ENCODE measurements at places on chromosomes 16 and 17.

- no peak for DNase-seq
Observed at GRCh38 chr16:74585846-74586443, 21.0 kb downstream of the GLG1 start.

GRCh38 chr16:11601425-11601824, 14.7 kb upstream of the LITAF start:
- DNase-seq, result no peak

DNA sequence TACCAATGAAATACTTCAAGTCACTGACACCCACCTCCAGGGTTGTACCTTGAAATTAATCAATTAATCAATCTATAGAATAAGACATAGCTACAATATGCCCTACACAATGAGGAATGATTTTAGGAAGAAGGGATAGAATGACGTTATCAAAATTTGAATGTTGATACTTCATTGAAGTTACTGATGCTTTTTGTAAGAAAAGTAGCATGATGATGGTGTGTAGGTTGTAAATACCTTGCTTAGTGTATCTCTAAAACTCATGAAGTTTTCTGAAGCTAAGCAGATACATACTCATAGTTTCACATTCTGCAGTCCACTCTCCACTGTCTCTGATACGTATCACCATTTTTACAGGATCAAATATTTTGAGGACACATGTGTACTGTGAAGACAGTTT, 670.4 kb upstream of the GOT2 start:
- DNase-seq, result no peak

DNA sequence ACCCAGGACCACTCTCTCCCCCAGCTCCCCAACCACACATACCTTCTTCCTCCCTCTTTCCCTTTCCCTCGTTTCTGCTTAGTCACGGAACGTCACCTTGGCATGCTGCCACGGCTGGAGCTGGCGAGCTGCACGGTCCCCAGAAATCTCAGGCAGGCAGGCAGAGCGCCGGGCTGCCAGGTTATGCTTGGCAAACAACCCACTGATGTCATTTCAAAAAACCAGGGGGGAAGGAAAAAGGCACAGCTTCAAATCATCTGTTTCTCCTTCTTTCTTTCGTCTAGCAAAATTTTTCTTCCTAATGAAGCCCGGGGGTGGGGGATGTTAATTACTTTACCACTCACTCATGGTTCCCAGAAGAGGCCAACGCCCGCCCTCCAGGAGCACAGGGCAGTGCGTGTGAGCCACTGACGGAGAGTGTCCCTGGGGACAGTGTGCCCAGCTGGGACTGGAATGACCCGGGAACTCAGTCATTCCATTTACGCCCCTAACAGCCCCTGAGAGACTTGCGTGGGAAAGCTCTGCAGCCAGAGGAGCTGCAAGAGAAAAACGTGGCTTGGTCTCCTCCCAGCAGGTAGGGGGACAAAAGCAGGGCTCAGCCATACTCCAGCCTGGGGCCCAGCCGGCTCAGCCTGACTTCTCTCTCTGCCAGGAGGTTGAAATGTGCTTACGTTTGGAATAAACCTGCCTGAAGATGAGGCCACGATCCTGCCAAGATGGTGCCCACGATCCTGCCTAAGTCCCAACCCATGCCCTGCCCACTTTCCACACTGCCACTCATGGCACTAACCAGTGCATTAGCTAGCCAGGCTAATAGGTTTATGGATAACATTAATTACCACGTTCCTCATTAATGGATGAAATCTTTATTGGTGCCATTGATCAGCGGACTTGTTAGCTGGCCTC, 198.9 kb downstream of the ZFHX3 start:
- DNase-seq, result peak; percentile 76

DNA sequence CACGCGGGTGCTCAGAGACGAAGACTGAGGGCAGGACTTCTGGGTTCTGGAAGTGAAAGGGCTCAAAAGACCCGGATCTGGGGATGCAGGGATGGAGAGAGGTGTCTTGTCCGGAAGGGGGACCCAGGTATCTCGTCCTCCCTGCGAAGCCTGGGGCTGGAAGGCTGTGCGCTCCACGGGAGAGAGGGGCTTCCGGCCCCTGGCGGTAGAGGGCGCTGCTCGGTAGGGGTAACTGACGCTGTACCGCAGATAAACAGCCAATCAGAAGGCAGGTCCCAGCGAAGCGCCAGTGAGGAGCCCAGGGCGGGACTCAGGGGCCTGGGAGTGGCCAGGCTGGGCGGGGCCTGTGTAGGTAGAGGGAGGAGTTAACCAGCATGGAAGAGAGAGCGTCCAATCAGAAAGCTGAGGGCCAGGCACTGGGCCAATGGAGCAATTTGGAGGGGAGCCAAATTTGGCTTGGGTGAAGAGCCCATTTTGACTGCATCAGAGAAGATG, 804 bp downstream of the TGFB1I1 start:
- peak; percentile 61 for DNase-seq

DNA sequence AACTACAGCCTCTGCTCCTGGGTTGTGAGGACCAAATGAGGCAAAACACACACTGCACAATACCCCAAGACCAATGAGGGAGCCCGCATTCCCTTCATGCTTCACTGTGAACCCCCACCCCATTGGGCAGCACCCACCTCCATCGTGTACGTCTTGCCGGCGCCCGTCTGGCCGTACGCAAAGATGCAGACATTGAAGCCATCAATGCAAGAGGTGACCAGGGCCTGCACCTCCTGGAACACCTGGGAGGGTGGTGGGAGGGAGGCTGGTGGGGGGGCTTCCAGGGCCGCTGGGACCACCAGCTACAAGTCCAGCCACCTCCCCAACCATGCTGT, 28.4 kb downstream of the KATNB1 start:
- no peak for DNase-seq

- DNase-seq, result peak; percentile 74
Observed at GRCh38 chr17:2084766-2085647, 30.1 kb downstream of the HIC1 start.

- no peak for DNase-seq
Observed at GRCh38 chr17:72587773-72588511, 467.1 kb downstream of the SOX9 start.

- DNase-seq, result no peak
Observed at GRCh38 chr17:35568561-35568960, 7.9 kb upstream of the SLFN14 start.

DNA sequence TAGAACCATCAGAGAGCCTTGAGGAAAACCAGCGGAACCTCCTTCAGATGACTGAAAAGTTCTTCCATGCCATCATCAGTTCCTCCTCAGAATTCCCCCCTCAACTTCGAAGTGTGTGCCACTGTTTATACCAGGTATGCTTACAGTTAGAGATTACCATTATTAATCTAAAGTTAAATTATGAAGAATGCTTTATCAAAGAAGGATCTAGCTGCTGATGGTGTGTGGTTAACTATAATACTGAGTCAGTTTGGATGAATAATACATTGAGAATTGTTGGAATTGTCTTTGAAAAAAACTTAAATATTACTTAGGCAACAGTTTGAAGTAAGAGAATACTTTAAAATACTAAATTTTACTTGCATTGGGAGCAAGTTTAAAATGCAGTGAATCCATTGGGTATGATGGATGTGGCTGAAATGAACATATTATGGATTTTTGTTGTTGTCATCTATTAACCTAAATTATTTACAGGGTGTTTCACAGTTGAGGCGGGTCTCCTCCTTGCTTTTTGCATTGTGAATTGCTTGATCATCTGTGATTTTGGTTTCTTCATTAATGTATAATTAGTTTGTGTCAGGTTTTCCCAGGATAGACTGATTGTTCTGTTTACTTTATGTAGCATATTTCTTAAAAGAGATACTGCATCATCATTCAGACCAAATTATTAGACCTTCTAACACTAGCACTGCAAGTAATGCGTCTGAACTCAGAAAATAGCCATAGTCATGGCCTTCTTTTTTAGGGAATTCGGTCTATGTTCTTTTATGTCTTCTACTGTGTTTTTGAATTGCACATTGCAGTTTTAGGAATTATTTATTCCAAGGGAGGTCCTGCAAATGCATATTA, 47.8 kb downstream of the OMG start:
- peak; percentile 50 for DNase-seq

GRCh38 chr17:35117984-35118383, 1.7 kb downstream of the RAD51D start:
- no peak for DNase-seq

GRCh38 chr16:66930189-66930588, 4.0 kb downstream of the CIAO2B start:
- DNase-seq, result no peak

DNA sequence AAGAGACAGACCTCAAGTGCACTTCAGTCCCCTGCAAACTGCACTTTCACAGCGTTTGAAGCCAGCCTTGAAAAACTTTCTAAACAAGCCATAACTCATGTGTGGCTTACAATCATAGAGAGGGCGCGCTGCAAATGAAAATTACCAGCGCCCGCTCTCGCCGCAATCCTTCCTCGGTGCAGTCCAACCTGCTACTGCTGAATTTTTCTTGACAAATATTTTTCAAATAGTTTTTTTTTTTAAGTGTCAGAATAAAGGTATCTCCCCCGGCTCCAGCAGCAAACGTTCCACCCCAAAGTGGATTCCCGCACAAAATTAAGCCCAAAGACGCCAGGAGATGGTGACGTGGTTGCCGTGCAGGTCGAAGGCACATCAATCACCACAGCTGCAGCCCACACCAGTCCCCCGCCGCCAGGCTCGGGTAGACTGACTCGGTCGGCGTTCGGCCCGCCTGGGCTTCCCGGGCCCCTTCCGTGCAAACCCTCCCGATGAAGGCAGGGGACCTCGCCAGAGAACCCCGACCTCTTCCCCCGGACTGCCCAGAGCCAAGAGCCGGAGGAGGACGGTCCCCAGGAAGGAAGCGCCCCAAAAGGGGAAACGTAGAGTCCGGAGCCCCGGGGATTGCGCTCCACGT, 630 bp downstream of the GRB2 start:
- DNase-seq, result no peak

DNA sequence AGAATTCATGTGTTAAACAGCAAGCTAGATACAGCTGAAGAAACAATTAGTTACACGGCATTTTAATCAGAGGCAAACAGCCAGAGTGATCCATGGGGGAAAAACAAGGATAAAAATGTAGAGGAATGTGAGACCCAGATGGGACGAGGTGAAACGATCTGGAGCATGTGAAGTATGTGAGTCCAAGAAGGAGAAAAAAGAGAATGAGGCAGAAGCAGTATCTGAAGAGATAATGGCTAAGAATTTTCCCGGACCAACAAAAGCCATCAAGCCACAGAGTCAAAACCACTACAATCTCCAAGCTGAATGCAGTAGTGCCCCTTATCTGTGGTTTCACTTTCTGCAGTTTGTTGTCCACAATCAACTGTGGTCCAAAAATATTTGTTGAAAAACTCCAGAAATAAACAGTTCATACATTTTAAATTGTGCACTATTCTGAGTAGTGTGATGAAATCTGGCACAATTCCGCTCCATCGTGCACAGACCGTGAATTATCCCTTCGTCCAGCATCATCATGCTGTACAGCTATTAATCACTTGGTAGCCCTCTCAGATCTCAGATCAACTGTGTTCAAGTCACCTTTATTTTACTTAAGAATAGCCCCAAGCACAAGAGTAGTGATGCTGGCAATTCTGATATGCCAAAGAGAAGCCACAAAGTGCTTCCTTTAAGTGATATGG, 18.8 kb downstream of the MYH10 start:
- DNase-seq, result no peak

DNA sequence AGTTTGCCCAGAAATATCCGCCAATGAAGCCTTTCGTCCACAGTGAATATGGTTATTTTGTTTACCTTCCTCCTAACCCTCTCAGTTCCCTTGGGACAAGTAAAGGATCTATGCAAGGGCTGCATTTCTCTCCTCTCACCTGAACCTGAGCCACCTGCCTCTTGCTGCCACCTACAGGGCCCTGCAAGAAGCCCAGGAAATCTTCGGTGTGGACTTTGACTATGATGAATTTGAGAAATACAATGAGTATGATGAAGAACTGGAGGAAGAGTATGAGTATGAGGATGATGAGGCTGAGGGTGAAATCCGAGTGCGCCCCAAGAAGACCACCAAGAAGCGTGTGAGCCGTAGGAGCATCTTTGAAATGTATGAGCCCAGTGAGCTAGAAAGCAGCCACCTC, 14.0 kb downstream of the SUPT6H start:
- no peak for DNase-seq

GRCh38 chr17:35981908-35982330, 622 bp upstream of the CCL16 start:
- no peak for DNase-seq

DNA sequence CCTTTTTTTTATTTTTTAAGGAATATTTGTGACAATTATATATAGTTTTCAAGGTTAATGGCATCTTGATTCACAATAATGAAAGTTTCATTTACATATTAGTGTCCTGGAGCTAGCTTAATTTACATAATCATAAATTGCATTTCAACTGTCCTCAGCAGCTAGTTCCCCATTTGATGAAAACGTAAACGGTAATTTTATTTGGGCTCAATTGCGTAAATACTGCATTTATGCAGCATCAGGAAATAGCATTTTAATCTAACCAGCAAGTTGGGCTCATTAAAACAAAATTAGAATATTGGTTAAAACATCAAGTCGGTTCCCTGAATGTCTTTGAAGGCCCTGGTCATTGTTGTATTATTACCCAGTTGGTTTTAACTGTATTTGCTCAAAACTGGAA, 136.8 kb upstream of the CDH5 start:
- no peak for DNase-seq

DNA sequence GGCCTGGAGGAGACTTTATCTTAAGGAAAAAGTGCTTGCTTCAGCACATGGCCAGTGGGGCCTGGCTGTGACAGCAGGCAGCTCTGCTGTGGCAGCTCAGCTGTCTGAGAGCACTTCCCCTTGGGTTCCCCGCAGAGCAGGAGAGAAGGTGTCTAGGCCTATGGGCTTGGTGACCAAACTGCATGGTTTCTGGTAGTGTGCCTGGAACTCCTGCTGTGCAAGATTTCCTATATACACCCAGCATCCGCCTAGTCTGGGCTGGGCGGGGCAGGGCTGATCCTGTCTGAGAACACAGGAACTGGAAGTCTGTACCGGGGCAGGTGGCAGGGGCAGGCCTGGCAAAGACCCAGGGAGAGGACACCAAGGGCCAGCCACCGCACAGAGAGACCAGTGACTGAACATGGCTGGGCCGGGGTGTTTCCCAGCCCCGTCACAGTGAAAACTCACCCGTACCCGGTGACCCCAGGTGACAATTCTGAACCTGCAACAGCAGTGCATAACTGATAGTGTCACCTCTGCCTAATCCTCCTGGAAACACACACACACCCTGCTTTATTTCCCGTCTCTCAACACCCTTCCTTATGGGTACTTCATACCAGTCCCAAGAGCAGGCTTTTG, 39.3 kb downstream of the CHD9 start:
- DNase-seq, result no peak

All from GM04503 (cell line).